Aorta (tissue), 5 donors: ENCODE measurements at places on chromosomes 6 and 20.

DNA sequence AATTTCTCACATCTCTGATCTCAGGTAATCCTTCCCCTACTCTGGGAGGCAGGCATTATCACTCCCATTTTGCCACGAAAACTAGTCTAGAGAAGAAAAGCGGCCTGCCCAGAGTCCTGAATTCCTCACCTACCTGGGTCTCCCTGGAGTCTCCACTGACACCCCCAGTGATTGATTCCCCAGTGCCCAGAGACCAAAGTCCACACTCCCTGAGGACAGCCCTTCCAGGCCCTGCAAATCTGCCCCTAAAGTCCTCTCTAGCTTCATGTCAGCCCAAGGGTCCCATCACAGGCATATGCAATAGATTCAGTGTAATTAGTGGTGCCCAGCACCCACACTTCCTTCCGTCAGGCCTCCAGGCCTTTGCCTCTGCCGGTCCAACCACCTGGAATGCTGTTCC lies 47.2 kb downstream of the MAFB start:
- DNase-seq: no peak

GRCh38 chr6:26311385-26312095 lies 53.5 kb upstream of the BTN3A2 start:
- DNase-seq: no peak

DNA sequence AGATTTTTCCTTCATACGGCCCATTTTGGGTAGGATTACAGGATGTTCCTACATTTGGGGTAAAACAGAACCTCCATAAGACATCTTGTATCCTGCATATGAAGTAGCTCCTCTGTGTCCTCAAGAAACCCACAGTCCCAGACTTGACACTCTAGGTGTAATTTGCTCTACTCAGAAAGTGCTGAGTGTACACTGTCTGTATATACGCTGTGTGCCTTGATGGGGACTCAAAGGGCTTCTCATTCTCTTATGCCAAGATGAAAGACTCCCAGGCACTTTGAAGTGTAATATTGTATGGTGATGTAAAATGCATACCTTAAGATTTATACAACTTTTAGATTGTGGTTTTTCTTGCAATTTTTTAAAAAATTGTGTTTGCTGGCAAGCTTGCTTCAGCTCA lies 5.2 kb downstream of the TFAP2D start:
- DNase-seq: no peak

GRCh38 chr6:113995634-113996033 lies 24.7 kb upstream of the HDAC2 start:
- DNase-seq: peak; percentile 72

DNA sequence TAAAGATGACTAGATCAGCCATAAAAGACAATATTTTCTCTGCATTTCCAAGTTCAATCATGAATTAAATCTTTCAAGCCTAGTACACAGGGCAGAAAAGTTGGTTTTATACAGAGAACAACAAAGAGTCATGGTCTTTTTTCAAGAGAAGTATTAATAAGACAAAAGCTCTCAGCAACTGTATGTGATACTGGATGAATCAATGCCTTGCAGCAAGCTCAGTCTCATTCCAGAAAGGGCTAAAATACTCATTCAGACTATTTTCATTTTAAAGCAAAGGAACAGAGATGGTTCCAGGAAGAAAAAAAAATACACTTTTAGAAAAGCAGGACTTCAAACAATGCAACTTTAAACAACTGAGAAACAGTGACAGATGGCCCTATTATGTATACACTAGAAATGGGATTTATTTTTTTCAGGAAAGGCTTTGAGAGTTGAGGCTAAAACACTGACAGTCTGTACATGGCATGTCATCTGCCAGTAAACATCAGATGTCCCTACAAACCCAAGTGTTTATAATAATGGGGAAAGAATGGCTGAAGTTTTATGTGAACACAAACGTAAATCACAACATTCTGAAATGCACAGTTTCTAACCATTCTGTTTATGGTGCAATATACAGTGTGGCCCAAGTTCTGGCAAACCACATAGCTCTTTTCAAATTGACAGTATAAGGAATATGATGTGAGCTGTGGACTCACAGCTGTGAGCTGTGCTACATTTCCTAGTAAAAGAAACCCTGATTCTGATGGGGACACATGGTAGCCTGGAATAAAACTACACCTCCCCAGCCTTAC lies 114.3 kb upstream of the DST start:
- no peak for DNase-seq

DNA sequence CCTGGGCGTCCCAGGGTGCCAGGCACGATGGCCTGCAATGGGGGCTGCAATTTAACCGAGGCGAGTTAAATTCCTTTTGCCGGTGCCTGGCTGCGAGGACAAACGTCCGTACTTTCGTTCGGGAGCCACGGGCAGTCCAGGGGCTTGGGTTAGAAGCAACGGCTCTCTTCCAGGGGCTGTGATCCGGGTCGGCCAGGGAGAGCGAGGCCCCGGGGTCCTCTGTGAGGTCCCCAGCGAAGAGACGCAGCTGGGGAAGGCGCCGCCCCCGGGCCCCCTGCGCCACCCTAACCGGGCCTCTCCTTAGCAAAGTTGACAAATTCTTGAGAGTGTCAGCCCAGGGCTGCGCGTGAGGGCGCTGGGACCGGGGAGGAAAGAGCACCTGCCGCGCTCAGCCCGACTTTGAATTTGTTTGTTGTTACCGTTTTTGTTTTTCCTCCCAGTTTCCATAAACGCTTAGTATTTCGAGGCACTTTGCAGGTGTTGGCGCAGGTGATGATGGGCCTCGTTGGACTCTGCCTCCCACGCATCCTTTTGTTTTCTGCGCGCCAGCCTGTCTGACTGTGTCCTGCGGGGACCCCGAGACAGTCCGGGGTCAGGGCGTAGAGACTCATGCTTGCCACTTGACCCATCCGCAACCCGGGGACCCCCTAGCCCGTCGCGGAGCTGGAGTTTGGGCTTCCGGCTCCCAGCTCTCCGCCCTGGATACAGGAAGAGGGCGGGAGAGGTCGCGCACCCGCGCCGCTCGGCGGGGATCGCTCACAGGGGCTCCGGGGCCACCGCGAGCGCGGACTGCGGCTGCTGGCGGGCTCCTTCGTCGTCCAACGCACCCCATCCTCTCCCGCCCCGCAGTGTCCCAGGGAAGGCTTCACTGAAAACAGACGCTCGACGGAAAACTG lies 5.8 kb downstream of the OLIG3 start:
- no peak for DNase-seq

DNA sequence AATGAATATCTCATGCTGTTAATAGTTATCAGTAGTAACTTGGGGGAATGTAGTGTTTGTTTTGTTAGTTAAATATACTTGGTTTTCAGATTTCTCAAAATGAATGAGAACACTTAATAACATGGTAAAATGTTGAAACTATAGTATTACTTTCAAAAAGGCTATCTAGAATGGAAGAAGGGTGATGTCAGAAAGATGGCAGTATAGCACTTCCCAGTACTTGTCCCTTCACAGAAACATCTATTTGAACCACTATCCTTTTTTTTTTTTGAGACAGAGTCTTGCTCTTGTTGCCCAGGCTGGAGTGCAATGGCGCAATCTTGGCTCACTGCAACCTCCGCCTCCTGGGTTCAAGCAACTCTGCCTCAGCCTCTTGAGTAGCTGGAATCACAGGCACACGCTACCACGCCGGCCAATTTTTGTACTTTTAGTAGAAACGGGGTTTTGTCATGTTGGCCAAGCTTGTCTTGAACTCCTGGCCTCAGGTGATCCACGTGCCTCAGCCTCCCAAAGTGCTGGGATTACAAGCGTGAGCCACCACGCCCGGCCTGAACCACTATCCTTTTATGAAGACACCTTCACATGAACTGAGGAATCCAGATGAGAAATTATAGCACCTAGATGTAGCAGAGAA lies 4.7 kb upstream of the ECHDC1 start:
- no peak for DNase-seq

DNA sequence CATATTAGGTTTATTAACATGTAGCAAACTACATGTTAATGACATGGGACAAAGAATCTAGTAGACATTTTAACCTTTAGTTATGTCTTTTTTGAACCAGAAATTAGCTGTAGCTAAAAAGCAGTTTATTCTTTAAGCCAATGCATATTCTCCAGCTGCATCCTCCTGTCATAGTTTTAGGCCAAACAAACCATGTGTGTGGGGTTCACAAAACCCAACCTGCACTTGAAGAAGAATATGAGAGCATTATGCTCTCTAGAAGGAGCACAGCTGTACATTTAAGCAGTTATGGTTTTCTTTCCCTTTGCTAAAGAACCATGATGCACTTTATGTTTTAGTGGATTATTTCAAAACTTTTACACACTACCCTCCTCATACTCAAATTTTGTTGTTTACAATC lies 46.2 kb downstream of the AKIRIN2 start:
- DNase-seq: no peak

GRCh38 chr20:2297357-2297728 lies 1.5 kb downstream of the TGM3 start:
- no peak for DNase-seq

DNA sequence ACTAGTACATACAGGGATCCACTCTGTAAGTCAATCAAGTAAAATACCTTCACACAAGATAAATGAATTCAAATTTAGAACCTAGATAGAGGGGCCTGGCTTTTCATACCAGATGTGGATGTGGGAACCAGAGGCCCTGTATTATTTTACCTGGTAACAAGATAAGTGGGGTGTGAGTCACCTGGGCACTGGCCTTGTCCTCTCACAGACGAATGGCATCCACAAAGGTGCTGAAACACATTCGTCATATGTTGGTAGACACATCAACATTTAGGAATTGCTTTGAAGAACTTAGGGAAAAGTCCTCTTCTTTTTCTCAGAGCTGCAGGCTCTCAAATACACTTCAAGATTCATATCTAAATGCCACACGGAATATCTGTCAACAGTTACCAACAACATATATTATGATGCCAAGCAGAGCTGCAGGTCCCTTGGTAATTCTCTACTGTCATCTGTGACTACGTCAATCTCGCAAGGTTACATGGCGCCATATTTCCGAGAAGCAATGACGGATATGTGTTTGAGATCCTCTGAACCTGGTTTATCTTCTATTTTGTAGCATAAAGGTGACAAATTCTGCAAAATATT lies 618.6 kb downstream of the EPM2A start:
- no peak for DNase-seq

DNA sequence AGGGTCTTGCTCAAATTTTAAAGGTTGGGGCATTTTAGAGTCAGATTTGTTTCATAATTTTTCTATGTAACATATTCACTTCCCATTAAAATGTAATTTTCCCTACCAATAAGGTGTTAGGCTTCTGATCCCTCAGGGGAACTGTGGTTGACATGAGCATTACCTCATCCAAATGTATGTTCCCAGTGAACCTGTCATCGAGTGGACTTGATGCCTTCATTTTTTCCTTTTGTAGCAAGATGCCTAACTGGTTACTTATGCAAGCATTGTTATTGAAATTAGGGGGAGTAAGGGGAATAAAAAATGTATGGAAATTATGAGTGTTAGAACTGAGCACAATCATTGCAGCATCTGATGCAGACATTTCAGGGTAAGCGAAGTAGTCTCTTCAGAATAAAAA lies 360.5 kb downstream of the BCKDHB start:
- DNase-seq: no peak

DNA sequence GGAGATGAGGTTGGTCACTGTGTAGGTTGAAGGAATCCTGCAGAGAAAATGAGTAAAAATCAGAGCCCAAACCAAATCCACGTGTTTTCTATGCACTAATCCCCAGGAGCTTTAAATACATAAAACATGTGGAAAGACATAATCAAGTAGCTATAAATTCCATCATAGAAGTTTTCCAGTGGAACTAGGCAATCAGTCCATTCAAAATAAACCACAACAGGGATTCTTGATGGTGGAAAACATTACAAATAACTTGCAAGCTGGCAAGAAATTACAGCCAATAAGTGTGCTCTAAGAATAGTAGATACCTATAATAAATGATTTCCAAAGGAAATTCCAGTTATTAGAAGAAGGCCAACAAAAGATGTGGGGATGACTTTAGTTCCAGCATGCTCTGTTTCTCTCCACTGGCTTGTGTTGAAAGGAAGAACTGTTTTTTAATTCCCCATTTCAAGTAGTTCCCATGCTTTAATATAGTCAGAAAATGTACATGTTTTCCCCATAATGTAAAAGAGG lies 49.8 kb upstream of the ADGRG6 start:
- no peak for DNase-seq

DNA sequence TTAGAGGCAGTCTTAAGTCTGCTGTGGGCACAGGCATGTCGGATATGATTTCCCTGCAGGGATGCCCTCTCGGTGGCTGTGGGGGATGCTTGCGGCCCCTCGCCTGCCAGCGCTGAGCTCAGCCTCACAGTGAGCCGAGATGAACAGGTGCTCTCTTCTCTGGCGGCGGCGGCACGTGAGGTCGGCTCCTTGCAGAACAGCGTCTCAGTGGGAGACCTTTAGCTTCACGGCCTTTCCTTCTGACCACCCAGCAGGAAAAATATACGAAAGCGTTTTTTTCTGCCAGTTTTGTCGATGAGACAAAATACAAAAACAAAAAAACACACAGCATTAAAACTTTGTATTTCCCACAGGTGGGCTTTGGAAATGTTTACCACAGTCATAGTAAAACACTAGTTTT lies 23.6 kb downstream of the FOXA2 start:
- no peak for DNase-seq

GRCh38 chr20:24957326-24958016 lies 8.4 kb downstream of the CST7 start:
- DNase-seq: peak; percentile 38

DNA sequence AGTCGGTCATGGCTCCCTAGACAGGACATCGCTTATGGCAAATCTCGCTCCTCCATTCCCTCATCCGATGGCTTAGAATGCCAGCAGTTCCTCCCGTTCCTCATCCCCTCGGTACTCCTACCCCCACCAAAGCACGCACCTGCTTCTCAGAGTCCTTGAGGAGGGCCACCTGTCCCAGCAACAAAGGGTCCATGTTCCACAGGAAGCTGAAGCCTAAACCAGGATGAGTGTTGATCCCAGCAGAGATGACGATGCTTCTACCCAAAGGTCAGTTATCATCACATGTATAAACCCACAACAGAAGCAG lies 111.2 kb downstream of the THBS2 start:
- no peak for DNase-seq

GRCh38 chr6:39102821-39103136 lies 12.2 kb downstream of the SAYSD1 start:
- DNase-seq: no peak

- no peak for DNase-seq
Observed at GRCh38 chr20:43900496-43900895, 14.2 kb upstream of the TOX2 start.

DNA sequence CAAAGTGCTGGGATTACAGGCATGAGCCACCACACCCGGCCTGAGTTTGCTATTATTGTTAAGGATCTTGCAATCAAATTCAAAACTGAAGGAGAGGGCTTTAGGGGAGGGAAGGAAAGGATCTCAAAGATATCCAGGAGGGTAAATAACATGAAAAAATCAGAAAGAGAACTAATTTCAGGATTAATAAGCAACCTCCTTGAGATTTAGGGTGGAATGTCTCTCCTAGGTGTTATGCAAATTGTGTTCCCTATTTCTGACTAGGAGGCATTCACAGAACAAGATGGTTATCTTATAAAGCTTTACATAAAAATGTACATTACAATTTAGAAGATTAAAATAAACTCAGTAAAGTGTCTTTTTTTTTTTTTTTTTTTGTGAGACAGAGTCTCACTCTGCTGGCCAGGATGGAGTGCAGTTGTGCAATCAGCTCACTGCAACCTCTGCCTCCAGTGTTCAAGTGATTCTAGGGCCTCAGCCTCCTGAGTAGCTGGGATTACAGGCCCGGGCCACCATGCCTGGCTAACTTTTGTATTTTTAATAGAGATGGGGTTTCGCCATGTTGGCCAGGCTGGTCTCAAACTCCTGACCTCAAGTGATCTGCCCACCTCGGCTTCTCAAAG lies 92.0 kb upstream of the BEND3 start:
- no peak for DNase-seq
